ENCODE measurements at places on chromosomes 12 and 14. TPM values are rescaled to one million over a fixed set of nuclear protein-coding genes. Genes with fewer than 3 reads are reported as not detected.

KRT6B gene
- not detected for polyA plus RNA-seq

PMEL gene
- polyA plus RNA-seq: 5.7 TPM

MYG1 gene
- 46.3 TPM for polyA plus RNA-seq

TAS2R14 gene
- polyA plus RNA-seq: 3.5 TPM

STXBP6 gene
- 27.8 TPM for polyA plus RNA-seq

RND1 gene
- 1.3 TPM for polyA plus RNA-seq

AHNAK2 gene
- polyA plus RNA-seq: 3.3 TPM

KRT75 gene
- polyA plus RNA-seq: not detected

KCNH3 gene
- 2.2 TPM for polyA plus RNA-seq

CLEC12A gene
- 1.5 TPM for polyA plus RNA-seq

KRT84 gene
- not detected for polyA plus RNA-seq

UNC79 gene
- 1.5 TPM for polyA plus RNA-seq

AKAP3 gene
- polyA plus RNA-seq: 2.4 TPM

MMP17 gene
- 8.3 TPM for polyA plus RNA-seq

- DNase-seq: no peak
Observed at GRCh38 chr12:23455283-23455682, 494.2 kb downstream of the SOX5 start.

GRCh38 chr12:125470838-125471783 lies 405.9 kb downstream of the AACS start:
- DNase-seq: peak; percentile 54

GRCh38 chr12:84994426-84994825 lies 41.7 kb downstream of the TSPAN19 start:
- no peak for DNase-seq

GRCh38 chr12:80200414-80200813 lies 101.1 kb downstream of the OTOGL start:
- no peak for DNase-seq

DNA sequence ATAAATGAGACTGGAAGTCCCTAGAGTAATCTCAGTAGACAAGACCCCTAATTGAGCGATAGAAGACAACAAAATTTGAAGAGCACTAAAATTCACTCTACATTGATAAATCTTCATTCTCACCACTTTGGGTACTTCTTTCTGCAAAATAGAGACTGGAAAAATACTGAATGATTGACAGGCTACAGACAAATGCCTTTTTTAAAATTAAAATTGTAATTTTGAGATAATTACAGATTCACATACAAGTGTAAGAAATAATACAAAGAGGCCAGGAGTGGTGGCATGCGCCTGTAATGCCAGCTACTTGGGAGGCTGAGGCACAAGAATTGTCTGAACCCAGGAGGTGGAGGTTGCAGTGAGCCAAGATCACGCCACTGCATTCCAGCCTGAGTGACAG lies 4.5 kb upstream of the CORO1C start:
- DNase-seq: no peak

- no peak for DNase-seq
Observed at GRCh38 chr14:56378475-56378877, 201.1 kb upstream of the TMEM260 start.

DNA sequence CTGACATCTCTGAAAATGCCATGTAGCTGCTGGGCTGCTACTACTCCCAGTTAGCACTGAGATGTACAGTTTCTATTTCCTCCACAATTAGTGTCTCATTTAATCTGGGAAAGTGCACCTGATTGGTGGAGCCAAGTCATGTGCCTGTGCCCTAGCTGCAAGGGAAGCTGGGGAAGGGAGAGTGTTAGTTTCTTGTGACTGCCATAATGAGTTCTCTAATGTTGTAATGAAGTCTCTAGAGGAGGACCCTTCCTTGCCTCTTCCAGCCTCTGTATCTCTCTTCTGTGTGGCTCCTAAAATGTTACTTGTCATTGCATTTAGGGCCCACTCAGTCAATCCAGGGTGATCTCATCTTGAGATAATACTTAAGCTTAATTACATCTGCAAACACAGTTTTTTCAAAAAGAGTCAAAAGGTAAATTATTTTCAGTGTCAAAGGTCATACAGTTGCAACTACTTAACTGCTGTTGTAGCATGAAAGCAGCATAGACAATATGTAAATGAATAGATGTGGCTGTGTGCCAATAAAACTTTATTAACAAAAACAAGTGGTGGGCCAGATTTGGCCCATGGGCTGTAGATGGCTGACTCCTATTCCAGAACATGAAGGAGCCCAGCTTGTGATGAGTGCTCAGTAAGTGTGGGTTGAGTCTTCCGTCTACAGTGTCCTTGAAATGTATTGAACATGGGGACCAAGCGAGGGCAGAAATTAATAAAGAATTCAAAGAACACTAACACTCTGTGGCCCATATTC lies 137.2 kb upstream of the MAP1LC3B2 start:
- DNase-seq: no peak

GRCh38 chr12:74963867-74964331 lies 245.7 kb downstream of the KCNC2 start:
- peak; percentile 64 for DNase-seq

DNA sequence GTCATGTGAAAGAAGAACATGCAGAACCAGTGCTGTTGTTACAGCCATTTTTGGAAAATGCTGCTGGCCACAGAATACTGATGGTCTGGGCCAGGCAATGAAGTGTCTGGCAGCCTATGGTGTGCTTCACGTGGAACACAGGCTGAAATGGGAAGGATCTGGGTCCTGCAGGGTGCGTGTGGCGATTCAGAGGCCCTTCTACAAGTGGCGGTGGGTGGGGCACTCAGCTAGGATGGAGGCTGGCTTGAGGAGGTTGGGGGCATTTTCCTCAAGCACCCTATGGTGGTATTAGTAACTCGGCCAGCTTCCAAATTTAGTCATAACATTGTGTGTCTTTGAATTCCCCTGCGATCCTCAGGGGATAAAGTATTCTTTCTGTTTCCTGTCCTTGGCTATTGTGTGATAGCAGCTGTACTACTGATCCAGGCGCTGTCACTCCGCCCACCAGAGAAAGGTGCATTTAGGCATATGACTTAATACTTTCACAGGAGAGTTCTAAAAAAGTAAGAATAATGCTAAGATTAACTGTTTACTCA lies 9.2 kb upstream of the RAD52 start:
- no peak for DNase-seq

GRCh38 chr14:63240221-63240620 lies 36.0 kb downstream of the RHOJ start:
- DNase-seq: no peak

DNA sequence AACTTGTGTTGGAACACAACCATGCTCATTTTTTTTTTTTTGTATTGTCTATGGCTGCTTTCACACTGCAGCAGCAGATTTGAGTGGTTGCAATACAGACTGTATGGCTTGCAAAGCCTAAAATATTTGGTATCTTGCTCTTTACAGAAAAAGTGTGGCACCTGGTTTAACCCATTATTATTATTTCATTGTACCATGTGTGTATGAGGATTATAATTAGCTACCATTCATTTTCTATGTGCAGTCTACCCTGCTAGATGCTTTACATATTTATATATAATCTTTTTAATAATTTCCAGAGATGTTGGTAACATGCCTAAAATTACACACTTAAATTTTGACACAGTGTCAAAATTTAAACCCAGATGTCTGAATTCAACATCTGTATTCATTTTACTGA lies 37.7 kb downstream of the SPATS2 start:
- no peak for DNase-seq

GRCh38 chr14:72142328-72142727 lies 210.1 kb downstream of the RGS6 start:
- peak; percentile 3 for DNase-seq

DNA sequence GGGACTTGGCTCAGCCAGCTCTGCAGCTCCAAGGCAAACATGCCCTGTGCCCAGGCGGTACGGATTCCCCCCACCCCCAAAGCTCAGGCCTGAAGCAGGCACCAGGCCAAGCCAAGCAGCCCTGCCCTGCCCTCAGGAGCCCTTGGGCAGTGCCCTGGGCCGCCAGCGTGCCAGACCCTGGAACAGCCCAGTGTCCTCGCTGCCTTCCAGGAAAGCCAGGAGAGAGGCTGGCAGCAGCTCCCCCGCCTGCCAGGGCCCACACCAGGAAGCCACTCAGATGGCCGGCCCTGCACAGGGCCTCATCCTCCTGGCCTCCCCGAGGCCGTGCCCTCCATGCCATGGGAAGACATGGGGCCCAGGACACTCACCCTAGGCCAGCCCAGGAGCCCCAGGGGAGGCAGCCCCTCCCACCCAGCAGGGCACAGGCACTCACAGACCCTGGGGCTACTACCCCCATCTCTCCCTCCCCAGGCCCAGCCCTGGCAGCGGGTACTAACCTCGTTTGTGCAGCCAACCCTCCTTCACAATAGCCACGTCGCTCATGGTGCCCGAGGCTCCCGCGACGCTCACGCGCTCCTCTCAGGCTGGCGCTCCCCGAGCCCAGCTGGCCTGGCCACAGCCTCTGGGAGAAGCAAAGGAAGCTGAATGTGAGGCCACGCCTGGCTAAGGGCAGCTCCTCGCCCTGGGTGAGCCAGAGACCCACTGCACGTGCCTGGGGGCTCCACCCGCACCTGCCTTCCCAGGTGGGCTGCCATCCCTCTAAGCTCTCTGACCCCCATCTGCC lies 3.3 kb downstream of the AKT1 start:
- DNase-seq: no peak

DNA sequence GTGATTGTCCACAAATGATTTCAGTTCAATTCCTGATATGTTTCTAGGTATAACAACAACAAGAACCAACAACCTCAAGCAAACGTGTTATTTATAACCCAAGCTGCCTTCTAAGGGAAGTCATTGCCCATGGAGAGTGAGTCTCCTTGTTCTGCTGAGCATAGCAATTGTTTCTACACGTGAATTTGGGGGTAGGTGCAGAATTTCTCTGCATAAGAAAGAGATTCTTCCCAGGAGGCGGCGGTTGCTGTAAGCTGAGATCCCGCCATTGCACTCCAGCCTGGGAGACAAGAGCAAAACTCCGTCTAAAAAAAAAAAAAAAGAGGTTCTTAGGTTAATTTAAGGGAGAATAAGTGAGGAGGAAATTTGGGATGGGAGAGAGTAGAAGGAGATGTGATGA lies 226.5 kb upstream of the PELI2 start:
- no peak for DNase-seq

DNA sequence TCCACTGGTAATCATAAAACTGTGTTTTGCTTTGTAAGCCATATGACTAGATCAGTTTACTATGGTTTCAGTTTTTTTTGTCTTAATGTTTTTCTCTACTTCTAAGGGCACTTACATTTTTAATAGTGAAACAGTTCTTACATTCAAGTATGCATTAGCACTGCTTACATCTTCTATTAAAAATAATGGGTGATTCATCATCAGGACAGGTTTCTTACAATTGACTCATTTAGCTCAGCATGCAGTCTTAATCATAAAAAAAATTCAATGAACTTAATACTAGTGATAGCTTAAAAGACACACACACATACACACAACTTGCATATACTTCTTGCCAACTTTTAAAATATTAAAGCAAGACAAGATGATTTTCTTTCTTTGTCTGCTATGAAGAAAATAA lies 845.7 kb upstream of the USP15 start:
- DNase-seq: no peak

- no peak for DNase-seq
Observed at GRCh38 chr14:105884808-105885281, 358.5 kb downstream of the TMEM121 start.

- DNase-seq: no peak
Observed at GRCh38 chr12:78672033-78672432, 192.5 kb upstream of the SYT1 start.

DNA sequence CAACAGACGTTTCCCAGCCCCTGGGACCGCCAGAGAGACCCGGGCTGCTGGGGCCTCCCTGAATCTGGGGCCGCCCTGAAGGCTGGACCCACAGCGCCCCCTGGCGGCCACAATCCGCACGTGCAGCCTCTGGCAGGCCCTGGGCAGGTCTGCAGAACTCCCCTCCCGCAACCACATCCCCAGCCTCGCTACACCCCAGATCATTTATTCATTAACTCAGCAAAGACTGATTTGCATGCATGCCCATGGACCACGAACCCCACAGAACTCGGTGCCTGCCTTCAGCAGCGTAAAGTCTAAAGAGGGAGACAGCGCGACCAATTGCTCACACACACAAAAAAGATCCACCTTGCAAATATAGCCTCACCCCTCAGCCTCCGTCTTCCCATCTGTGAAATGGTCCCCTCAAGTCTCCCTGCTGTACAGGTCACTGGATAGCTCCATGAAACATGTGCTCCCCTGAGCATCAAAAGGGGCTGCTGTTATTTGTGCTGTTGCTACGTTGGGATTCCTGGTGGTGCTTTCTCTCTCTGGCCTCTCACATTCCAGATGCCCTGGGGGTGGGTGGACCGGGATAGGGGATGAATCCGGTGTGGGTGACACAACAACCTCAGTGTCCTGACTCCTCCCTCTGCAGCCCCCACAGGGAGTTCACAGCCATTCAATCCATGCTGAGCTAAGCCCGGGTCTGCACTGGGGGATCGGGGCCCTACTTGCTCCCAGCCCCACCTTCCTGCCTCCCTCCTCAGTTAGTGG lies 96.4 kb downstream of the SCARB1 start:
- peak; percentile 61 for DNase-seq

DNA sequence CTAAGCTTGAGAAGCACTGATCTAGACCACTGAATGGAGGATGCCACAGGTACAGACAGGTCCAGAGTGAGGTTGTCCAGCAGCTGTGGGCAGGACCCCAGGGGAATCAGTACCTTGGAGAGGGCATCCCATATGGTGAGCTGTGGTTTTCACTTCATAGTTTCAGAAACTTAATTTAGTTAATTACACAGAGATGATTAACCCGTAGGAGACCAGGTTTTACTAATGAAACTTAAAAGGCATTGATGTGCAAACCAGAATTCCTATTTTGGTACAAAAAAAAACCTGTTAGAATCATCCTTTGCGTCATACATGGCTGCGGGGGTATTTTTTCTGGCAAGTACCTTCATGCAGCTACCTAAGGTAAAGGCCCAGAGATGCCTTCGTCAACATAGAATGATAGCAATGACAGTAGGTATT lies 159.3 kb downstream of the DACT1 start:
- no peak for DNase-seq

- DNase-seq: no peak
Observed at GRCh38 chr12:99600388-99600787, 47.2 kb upstream of the GARIN6 start.

DNA sequence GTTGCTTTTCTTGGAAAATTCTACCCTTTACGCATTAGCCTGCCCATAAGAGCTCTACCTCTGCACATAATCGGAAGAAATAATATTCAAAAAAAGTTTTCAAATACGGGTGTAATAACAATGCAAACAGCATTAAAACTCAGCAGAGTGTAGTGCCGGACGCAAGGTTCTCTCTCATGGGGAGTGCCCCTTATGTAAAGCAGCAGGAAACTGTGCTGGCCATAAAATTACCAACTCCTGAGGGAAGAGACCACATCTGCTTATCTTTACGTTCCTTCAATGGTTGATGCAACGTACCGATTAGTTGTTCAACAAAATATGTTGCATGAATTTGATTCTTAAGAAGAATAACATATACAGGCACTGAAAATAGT lies 118.7 kb upstream of the TMCC3 start:
- DNase-seq: peak; percentile 35

- DNase-seq: no peak
Observed at GRCh38 chr12:52763036-52763659, 14.0 kb downstream of the KRT76 start.

DNA sequence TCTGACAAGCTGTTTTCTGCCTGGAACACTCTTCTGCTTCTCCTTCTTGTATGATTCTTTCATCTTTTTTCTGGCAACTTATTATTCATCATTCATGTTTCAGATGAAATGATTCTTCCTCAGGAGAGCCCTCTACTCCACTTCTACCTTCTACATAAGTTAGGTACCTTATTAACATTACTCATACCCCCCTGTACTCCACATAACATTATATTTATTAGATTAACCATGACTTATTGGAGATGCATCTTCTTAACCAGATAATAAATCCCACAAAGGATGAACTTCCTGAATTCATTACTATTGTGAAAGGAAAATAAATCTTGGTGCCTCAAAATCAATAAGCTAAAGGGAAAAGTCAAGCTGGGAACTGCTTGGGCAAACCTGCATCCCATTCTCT lies 1636.5 kb upstream of the FLRT2 start:
- no peak for DNase-seq

All from large intestine (tissue), 12 donors.